ENCODE measurements at places on chromosomes 16 and 17. TPM values are rescaled to one million over a fixed set of nuclear protein-coding genes. Genes with fewer than 3 reads are reported as not detected.

SDK2 gene
- total RNA-seq, result 1.7 TPM

PRPSAP2 gene
- 41.1 TPM for total RNA-seq

KRT39 gene
- total RNA-seq, result not detected

TSPOAP1 gene
- total RNA-seq, result not detected
